ENCODE measurements at places on chromosomes 5 and 9. TPM values are rescaled to one million over a fixed set of nuclear protein-coding genes. Genes with fewer than 3 reads are reported as not detected.

GRCh38 chr5:78666041-78666444 lies 17.5 kb upstream of the LHFPL2 start:
- DNase-seq, result no peak

GRCh38 chr9:120532475-120532874 lies 47.5 kb downstream of the CDK5RAP2 start:
- peak; percentile 23 for DNase-seq

DNA sequence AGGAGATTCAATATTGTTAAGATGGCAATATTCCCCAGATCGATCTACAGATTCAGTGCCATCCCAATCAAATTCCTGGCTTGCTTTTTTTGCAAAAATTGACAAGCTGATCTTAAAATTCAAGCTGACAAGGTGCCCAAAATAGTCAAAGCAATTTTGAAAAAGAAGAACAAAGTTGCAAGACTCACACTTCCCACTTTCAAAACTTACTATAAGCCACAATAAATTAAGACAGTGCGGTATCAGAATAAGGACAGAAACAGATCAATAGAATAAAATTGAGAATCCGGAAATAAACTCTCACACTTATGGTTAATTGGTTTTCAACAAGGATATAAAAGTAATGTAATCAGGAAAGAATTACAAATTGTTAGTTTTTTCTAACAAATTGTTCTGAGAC lies 97.1 kb downstream of the NRG2 start:
- no peak for DNase-seq

The PCA3 gene
- total RNA-seq, result not detected

The CYSRT1 gene
- 0.14 TPM for total RNA-seq

All from H4 (cell line).